ENCODE measurements at places on chromosomes 6 and 20. TPM values are rescaled to one million over a fixed set of nuclear protein-coding genes. Genes with fewer than 3 reads are reported as not detected.

DNA sequence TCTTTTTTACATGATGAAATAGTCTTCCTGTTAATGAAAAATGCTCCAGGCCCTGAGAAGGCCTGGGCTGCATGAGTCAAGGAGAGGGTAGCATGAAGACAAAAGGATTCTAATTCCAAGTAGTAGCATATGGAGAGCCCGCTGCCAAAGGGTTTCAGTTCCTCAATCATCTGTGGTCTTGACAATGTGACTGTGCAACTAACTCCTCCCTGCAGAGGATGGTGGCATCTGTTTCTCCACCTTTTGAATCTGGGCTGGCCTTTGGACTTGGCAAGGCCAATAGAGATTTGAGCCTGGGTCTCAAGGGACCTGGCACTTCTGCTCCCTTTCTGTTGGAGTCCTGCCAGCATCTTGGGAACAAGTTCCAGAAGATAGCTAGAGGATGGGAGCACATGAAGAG, 35.1 kb upstream of the ANKEF1 start:
- no peaks in the 10 kb centered on the region for H3K4me1 ChIP-seq
- no peak overlapping the region for H3K27ac ChIP-seq
- no peak for DNase-seq
- H3K4me3 ChIP-seq: no peak overlapping the region

DNA sequence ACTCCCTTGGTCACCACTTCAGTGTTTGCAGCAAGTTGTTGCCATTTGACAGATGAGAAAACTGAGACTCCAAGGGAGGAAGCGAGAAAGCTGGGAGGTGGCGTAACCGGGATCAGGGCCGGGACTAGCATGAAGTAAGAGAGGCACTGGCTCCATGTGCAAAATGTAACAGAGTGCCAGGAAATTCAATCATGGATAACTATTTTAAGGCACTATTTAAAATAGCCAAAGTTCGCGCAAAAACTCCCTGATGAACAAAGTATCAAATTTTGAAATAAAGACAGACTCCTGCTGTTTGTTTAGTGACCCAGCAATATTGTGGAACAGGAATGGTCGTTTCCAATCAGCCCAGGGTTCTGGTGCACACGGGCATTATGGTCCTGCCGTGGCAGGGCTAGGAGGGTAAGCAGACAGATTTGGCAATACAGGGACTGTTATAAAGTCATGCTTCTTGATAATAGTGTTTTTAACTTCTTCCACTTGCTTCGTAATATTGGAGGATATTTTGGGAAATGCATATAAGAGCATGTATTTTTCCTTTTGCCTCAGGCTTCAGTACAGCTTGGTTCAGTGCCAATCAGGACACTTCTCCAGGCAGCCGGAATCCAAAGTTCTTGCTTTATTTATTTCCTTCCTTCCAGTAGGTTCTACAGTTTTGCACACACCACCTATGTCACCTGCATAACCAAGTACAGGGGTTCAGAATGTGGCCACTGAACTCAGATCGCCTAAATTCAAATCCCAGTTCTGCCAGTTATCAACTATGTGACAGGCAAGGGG, 141.6 kb downstream of the EYA2 start:
- H3K4me1 ChIP-seq: no peaks in the 10 kb centered on the region
- DNase-seq: no peak
- no peaks in the 10 kb centered on the region for H3K36me3 ChIP-seq

DNA sequence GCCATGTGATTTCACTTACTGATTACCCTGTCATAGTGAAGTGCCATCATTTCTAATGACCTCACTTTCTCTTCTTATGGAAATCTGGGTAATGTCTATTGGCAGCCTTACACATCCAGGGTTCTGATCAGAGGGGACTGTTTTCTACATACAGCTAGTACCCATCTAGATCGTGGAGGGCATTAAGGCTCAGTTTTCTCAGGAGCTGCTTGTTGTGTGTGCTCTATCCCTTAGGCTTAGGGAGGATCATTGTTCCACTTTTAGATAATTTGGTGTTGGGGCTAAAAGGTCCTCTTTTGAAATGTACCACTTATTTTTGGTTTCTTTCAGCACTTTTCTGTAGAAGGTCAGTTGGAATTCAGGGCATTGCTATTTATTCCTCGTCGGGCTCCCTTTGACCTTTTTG, 3.8 kb downstream of the HSP90AB1 start:
- peaks cover 90% of the 10 kb centered on the region for H3K36me3 ChIP-seq
- no peak for DNase-seq
- H3K27ac ChIP-seq: no peak overlapping the region
- H3K4me1 ChIP-seq: peaks cover 51% of the 10 kb centered on the region

DNA sequence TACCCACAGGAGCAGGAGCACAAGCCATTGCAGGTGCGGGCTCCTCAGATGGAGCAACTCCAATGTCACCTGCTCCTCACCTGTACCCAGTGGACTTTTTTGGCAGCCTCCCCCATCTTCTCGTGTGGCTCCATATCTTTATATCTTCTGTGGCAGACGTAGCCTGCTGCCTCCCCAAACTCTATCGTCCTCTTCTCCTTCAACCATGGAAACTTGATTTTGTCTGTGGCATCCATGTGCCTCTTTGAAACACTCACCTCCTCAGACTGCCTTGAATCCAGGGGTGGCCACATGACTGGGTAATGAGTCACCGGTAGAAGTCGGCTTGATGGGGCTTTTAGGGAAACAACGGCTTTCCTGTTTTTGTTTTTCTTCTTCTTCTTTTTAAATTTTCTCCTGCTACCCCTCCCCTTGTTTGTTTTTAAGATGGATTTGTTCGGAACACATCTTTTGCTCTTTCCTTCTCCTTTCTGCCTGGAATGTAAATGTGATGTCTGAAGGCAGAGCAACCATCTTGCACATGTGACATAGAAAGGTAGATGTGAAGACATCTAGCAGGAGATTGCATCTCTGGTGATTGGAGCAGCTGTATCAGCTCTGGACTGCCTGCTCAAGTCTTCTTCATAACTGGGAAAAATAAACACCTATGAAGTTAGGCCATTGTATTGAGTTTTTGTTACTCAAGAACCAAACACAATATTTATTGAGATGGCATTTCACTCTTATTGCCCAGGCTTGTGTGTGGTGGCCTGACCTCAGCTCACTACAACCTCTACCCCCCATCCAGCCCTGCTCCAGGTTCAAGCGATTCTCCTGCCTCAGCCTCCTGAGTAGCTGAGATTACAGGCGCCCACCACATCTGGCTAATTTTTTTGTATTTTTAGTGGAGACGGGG, 69.9 kb upstream of the DDR1 start:
- peak overlapping the region; percentile 96 for H3K27ac ChIP-seq
- H3K27me3 ChIP-seq: no peaks in the 10 kb centered on the region
- peaks cover 49% of the 10 kb centered on the region for H3K36me3 ChIP-seq
- H3K4me1 ChIP-seq: peaks cover 72% of the 10 kb centered on the region

DNA sequence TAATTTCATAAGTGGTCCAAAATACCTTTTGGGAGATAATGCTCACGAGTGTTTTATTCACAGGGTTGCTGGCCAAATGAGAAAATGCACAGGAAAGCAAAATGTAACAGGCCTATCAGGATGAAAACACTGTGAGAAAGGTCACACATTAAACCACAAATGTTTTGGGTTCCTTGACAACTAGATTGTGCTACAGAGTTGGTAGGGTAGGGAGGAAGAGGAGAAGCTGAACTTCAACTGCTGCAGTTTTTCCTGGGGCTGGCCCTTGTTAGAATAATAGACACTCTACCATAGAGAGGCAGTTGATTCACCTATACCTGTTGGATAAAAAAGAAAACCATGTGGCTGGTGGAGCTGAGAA, 28.1 kb upstream of the PAQR8 start:
- no peaks in the 10 kb centered on the region for H3K36me3 ChIP-seq
- peaks cover 32% of the 10 kb centered on the region for H3K4me1 ChIP-seq
- H3K27ac ChIP-seq: no peak overlapping the region

- no peak overlapping the region for H3K27ac ChIP-seq
- H3K4me3 ChIP-seq: no peak overlapping the region
- H3K27me3 ChIP-seq: no peaks in the 10 kb centered on the region
- no peak for DNase-seq
Observed at GRCh38 chr6:77837034-77837784, 184.4 kb downstream of the MEI4 start.

- no peak for DNase-seq
- H3K36me3 ChIP-seq: no peaks in the 10 kb centered on the region
- peak overlapping the region; percentile 94 for H3K27ac ChIP-seq
- H3K27me3 ChIP-seq: no peaks in the 10 kb centered on the region
- peaks cover 41% of the 10 kb centered on the region for H3K4me1 ChIP-seq
- peak overlapping the region; percentile 61 for H3K4me3 ChIP-seq
Observed at GRCh38 chr6:138818496-138819194, 22.8 kb downstream of the ECT2L start.

Gene CD40
- 0.91 TPM for total RNA-seq

Gene C2
- total RNA-seq: 1.4 TPM
